ENCODE measurements at places on chromosomes 3 and 15.

- no peak for DNase-seq
Observed at GRCh38 chr3:74592359-74592758, 22.1 kb downstream of the CNTN3 start.

DNA sequence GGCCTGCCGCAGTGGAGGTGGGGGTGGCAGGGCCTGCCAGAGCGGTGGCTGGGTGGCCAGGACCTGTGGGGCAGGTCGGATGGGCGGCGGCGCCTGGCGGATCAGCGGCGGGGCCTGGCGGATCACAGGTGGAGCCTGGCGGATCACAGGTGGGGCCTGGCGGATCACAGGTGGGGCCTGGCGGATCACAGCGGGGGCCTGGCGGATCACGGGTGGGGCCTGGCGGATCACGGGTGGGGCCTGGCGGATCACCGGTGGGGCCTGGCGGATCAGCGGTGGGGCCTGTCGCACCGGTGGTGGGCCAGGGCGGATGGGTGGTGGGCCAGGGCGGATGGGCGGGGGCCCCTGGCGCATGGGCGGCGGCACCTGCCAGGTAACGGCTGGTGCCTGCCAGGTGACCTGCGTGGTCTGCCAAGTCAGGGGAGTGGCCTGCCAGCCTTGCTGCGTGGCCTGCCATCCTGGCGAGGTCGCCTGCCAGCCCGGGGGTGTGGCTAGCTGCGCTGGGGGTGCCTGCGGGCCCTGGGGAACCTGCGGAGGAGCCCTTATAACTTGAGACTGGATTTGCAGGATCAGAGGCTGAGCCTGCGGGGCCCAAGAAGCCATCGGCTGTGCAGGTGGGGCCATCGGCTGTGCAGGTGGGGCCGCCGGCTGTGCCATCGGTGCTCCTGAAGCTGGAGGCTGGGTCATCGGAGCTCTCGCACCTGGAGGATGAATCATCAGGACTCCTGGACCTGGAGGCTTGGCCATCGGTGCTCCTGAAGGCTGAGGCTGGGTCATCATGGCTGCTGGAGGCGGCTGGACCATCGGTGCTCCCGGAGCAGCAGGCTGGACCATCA is 1.3 kb downstream of the MAGEL2 start:
- no peak for DNase-seq

DNA sequence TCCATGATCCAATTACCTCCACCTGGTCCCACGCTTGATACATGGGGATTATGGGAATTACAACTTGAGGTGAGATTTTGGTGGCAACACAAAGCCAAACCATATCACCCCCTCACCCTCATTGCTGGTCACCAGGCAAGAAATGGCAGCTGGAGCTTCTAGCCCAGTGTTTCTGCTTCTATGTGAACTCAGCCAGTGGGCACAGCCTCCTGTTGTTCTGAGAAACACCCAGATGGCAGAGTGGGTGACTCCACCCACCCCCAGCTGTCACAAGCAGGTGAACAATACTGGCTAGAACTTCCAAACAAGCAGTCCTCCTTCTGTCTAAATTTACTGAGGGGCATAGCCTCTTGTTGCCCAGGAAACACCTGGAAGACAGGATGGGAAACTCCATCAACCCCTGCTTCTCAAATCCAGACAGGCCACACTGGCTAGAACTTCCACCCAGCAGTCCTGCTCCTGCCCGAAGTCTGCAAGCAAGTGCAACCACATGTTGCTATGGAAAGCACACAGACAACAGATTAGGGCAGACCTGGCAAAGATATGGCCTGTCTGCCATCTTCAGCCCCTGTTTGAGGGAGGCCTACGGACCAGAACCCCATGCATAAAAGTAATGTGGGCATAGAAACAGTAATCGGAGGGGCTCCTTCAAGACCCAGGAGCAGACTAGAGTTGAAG is 114.1 kb downstream of the DTWD1 start:
- DNase-seq, result no peak

DNA sequence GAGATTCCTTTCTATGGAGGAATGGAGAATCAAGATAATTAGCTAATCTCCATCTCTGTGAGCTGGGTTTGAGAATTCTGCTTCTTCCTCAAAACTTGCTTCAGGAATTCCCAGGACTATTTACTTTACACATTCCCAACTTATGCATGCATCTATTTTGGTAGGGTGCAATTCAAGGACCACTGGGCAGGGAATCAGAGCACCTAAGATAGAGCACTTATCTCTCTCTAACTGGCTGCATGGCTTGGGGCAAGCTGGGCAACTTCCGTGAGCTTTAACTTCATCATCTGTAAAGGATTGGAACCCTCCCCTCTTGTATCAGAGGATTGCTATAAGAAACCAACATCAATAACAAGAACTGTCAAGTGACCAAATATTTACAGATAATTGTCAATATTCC is 160.2 kb downstream of the PDCD6IP start:
- no peak for DNase-seq

DNA sequence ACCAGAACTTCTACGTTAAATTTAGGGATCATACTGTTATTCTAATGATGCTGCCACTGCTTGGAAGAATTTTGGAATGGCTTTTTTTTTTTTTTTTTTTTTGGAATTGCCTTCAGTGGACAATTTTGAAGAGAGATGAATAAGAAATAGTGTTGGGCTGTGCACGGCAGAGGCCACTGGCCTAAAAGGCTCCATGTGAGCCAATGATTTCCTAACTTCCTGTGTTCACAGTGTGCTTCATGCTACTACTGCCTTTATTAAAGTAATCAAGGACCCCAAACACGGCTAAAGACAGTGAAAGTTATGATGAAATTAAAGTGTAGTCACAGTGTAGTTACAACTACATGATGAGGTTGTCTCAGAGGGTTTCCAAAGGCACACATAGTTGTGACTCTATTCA is 100.8 kb upstream of the TNFAIP8L3 start:
- no peak for DNase-seq

DNA sequence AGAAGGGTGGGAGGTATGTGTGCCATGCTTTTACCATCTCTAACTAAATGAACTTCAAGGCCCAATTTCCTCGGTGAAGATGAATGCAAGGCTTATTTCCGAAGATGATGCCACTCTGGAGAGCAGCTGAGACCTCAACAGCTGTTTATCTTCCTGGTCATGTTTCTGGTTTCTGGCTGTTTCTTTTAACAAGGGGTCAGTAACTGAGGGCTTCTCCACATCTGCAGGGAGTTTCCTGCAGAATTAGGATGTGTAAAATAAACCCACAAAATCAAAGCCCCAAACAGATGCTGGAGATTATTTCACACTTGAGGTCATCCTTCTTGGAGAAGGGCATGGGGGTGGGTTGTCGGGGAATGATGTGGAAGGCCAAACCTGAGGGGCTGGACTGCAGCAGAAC is 220.3 kb downstream of the THSD4 start:
- DNase-seq, result no peak
